ENCODE measurements at places on chromosomes 6 and 20.

DNA sequence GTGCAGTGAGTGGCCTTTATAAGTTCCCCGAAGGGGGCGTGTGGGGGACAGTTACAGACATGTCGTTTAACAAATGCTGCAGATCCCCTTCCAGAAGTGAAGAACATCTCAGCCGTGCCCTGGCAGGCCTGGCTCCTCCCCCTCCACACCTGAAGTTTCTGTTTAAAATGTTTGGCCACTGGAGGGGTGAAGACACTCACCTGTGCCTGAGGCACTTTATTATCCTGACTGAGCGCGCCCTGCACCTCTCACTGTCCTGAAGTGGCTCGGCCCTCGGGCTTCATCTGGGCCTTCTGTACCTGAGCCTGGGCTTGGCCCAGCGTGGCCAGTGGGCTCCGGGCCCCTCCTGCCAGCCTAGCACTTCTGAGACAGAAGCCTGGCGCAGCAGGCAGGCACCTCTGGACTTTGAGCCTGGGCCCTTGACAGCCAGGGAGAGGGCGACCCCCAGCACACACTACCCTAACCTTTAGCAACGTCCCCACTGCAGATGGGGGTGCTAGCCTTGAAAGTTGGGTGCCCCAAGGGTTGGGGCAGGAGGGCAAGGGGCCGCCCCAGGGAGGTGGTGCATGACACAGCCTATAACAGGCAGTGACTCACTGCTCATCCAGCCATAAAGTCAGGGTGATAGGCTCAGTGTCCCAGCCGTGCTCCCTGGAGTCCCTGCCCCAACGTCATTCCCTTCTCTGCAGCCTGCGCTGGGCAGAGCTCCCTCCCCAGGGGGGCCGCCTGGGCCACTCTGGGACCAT is 13.6 kb upstream of the GATA5 start:
- DNase-seq: no peak

- peak; percentile 67 for DNase-seq
These were observed 58.6 kb downstream of the SYNJ2 start for GRCh38 chr6:158040051-158040803.

GRCh38 chr20:14889496-14890255 is 552.3 kb upstream of the FLRT3 start:
- DNase-seq: no peak

DNA sequence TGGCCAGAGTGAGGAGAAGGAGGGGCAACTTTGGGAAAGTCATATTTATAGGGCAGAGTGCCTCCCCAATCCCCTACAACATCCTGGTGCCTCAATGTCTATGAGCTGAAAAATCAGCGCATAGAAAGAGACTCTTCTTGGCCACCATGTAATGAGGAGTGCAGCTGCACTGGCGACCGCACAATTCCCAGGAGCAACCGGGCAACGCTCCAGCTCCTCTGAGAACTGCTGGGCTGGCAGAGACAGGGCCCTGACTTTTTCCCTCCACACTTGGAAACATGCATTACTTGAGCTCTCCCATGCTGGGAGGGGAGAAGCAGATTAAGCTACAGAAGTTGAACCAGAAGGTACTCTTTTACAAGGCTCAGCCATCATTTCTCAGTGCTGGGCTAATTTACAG is 31.4 kb upstream of the MARCKS start:
- DNase-seq: peak; percentile 76

GRCh38 chr6:3124667-3125066 is 6.2 kb downstream of the BPHL start:
- DNase-seq: no peak

GRCh38 chr6:48611332-48611731 is 500.3 kb upstream of the PTCHD4 start:
- DNase-seq: no peak

- DNase-seq: no peak
These were observed 26.0 kb upstream of the RSPO3 start for GRCh38 chr6:127092466-127092865.

GRCh38 chr6:158572653-158573541 is 13.0 kb downstream of the TMEM181 start:
- no peak for DNase-seq

- DNase-seq: no peak
These were observed 45.8 kb downstream of the TBC1D7 start for GRCh38 chr6:13282393-13283069.

DNA sequence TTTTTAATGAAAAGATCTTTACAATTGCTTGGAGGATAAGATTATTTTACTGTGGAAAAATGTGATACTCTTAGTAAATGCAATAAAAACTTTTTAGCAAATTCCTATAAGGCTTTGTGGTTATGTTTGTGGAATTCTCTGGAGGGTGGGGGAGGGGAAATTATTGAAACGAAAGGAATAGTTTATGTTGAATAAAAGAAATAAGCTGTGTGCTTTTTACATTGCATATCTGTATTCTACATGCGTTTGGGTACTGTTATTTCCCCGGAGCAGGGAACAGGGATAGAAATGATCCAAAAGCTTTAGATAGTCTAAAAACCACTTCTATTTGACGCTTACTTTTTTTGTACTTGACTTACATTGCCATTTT is 143.8 kb downstream of the SLC16A10 start:
- DNase-seq: no peak

DNA sequence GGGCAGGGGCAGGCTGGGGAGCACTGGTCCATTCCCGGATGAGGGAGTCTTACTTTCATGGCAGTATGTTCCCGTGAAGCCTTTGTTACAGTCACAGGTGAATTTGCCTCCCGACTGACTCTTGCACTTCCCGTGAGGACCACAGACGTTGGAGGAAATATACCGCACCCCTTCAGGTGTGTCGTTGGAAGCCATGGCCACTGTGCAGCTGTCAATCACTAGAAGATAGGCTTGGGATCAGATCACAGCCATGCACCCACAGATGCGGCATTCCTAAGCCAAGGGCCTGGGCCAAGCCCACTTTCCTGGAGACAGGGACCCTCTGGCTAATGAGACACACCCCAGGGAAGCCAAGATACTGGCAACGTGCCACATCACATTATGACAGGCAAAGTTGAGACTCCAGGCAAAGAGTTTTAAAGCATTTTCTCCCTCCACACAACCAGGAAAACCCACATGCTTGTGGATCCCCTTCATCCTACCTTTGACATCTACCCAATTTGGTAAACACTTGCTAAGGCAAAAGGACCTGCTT is 26.8 kb downstream of the JAG1 start:
- no peak for DNase-seq

GRCh38 chr6:7136859-7137334 is 29.1 kb downstream of the RREB1 start:
- no peak for DNase-seq

DNA sequence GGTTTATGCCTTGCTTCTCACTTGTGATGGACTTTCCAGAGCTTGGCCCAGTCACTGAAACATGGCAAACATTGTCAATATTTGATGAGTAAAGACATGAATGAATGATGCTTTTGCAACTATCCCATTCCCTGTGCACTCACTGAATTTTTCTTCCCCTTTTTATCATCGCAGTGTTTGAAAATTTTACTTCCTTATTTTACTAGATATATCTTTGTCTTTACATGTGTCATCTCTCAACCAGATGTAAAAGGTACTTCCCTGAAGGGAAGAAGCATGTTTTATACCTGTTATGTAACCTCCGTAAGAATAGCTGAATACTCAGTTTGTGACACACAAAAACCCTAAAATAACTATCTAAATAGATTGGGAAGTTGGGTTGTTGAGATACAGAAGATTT is 544.7 kb upstream of the FLRT3 start:
- DNase-seq: no peak

DNA sequence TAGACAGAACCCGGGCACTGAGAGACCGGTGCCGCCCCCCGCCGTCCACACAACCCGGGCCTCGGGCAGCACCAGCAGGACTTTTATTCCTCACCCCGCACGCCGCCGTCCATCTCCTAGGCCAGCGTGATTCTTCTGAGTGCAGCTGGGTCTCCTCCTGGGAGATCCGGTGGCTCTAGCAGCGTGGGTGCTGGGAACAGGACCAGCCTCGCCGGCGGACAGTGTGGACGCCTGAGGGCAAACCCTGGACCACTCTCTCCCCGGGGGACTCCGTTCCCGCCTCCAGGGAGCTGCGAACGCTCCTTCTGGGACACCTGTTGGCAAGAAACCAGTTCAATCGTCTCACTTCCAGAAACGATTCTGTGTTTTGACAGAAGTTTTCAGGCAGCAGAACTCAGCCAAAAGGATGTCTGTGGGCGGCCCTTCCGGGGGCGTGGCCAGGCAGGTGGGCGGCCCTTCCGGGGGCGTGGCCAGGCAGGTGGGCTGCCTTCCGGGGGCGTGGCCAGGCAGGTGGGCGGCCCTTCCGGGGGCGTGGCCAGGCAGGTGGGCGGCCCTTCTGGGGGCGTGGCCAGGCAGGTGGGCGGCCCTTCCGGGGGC is 130.7 kb downstream of the DLL1 start:
- no peak for DNase-seq

GRCh38 chr20:63128367-63128766 is 87.6 kb downstream of the YTHDF1 start:
- DNase-seq: no peak

DNA sequence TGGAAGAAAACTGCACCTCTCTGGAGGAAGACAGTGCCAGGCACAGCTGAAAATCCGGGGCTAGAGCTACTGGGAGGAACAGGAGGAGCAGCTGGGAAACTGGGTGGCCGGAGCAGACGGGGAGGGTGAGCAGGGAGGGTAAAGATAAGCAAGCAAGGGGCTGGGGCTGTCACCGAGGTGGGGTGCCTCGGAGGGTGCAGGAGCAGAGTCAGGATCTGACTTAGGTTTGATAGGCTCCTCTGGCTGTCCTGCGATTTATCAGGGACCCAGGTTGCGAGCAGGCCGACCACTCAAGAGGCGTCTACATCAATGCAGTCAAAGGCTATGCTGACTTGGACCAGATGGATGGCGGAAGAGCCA is 12.3 kb downstream of the TSHZ2 start:
- DNase-seq: no peak

DNA sequence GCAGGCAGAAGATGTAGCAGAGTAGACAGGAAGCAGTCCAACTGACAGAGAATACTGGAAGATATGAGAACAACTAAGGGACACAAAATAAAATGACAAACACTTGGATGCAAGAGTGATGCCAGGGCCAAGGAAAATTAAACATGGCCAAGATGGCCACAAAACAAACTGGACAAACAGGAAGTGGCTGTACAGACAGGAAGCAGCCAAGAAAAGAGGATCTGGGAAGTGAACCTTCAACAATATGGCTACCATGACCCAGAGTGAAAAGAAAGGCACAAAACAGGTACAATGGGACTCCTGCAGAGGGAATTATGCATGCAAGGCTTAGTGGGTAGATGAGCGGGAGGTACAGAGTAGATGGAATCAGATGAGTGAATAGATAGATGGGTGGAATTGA is 29.1 kb downstream of the HLA-DPB1 start:
- no peak for DNase-seq

DNA sequence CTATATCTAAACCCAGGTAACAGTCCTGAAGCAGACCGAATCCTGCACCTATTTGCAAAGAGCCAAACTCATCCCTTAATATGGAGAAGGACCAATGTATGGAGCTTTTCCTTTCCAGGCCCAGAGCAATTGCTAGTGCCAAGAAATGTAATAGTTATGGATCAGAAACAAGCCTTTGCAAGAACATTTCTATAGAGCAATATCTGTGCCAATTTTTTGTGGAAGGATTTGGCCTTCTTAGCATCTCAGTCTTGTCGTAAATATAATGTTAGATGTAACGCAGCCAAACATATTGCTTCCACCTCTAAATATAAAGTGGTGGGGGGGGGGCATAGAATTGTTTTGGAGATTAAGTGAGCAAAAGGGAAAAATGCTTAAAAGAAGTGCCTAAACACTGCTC is 2.7 kb downstream of the KIAA0408 start:
- DNase-seq: no peak

DNA sequence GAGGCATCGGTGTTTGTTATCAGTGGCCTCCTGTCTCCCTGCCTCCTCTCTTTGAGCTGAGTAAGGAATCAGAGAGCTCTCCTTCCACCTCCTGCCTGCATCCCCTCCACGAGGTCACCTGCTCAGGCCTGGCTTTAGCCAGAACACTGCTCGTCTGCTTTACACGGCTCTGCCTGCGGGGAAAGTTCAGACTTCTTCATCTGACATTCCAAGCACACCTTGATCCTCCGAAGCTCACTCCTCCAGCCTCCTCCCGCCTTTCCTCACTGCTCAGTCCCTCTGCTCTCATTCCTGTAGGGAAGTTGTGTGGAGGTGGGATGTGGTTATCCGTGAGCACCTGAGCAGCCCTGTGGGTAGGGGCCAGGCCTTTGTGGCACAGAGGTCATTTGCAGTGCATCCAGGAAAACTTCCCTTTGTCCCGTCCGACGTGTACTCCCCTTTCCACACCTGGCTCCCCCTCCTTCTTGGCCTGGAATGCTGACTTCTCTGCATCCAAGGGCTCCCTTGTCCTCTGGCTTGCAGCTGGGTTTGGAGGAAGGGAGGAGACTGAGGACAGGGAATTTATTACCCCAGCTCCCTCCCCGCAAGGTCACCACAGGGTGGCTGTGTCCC is 12.8 kb upstream of the CCDC167 start:
- no peak for DNase-seq

DNA sequence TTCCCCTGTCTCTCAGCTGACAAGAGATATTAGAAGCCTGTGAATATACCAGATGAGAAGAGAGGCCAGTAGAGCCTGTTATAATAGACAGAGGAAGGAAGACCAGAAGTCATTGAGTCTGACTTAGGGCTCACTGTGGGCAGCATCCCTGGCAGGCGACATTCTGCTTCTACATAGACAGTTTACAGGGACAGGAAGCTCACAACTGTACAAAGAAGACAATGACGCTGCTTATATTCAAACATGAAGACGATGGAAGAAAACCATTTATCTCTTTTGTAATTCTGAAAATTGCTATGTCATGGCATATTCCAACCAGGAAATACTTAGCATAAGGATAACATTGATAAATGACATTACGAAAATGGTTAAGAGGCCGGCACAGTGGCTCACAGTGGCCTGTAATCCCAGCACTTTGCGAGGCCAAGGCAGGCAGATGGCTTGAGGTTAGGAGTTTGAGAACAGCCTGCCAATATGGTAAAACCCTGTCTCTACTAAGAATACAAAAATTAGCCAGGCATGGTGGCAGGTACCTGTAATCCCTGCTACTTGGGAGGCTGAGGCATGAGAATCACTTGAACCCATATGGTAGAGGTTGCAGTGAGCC is 170.9 kb downstream of the UBE3D start:
- no peak for DNase-seq

DNA sequence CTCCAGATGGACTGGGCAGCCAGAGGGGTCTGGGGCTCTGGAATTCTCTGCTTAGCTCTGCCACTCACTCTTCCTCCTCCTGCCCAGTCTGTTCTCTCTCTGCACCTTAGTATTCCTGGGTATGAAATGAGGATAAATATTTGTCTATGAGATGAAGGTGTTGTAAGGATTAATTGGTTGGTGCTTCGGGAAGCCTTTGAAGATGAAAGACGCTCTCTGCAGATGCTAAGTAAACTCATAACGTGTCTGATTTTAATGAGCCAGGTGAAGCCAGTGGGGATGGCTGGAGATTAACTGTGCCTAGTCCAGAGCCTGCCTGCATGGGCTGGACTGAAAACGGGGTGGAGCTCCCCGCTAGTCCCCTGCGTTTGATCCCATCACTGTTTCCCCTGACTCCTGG is 23.1 kb upstream of the TCP11 start:
- DNase-seq: no peak

GRCh38 chr6:128569732-128570679 is 49.6 kb upstream of the PTPRK start:
- DNase-seq: no peak

GRCh38 chr20:32252189-32252588 is 25.3 kb upstream of the KIF3B start:
- no peak for DNase-seq

- no peak for DNase-seq
These were observed 35.2 kb downstream of the NTSR1 start for GRCh38 chr20:62743777-62744317.

Measured in ovary (tissue), 10 donors.